ENCODE measurements at places on chromosomes 3 and 15. TPM values are rescaled to one million over a fixed set of nuclear protein-coding genes. Genes with fewer than 3 reads are reported as not detected.
A peak's percentile ranks its signal among the peaks of the same experiment; 100 is the strongest.

GRCh38 chr3:134078169-134078831 lies 48.6 kb upstream of the SLCO2A1 start:
- no peak for DNase-seq

DNA sequence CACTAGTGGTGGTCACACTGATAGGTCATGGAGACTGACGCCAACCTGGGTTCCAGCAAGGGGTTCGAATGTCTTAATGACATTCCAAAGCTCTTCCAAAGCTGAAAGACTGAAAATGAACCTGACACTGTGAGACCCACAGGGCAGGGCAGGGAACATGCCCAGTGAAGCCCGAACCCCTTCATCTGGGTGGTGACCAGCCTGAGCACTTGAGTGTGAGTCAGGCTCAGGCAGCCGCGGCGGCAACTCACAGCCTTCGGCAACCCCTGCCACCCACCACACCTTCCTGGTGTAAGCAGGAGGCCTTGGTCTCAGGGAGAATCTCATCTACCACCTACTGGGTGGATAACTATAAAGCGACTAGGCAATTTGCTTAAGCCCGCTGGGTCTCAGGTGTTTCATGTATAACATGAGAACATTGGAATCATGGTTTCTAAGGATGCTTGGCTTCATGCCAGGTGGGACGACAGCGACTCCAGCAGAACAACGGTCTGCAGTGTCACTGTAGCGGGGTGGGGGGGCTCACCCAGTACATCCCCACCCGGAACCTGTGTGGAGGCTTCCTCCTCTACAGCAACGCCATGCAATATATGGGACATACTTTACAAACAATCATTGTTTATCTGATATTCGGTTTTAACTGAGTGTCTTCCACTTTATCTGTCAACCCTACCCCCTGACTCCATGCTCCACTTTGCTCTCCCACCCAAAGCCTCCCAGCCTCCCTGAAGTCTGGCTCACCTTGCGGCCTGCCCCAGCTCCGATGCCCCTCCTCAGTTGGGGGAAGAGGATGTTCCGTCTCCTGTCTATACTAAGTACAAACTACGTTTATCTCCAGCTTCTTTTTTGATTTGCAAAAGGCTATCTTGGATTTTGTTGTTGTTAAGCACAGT lies 125.0 kb upstream of the MEF2A start:
- H3K36me3 ChIP-seq = no peaks in the 10 kb centered on the region
- peak; percentile 44 for DNase-seq
- H3K27ac ChIP-seq = peak overlapping the region; percentile 38

DNA sequence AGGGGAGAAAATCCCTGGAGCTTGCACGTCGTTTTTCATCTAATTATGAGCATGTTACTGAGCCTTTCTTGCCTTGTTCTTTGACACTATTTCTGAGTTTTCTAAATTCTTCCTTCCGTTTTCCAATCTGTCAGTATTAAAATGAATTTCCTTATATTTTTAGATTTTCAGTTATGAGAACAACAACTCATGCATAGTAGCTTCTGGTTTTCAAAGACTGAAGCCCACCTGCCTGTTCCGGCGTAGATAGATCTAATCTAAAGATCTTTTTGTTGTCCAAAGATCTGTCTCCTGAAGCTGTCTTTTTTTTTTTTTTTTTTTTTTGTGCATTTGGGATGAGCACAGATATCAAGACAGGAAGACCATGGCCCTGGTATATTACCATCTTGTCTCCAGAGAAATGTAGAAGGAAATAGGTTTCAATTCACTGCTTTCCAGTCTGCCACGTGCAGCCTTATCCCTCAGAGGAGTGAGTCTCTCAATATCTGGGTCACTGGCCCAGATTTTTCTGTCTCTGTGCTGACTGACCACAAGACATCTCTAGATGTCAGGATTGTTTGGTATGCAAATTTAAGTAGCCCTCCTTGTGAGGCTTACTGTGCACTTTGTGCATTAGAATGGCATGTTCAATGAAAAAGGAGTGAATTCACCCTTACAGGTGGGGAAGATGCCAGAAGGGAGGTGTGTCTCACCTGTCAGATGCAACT lies 222.3 kb upstream of the TMC3 start:
- no peak for DNase-seq
- H3K36me3 ChIP-seq = no peaks in the 10 kb centered on the region
- no peak overlapping the region for H3K4me3 ChIP-seq
- H3K4me1 ChIP-seq = no peaks in the 10 kb centered on the region

DNA sequence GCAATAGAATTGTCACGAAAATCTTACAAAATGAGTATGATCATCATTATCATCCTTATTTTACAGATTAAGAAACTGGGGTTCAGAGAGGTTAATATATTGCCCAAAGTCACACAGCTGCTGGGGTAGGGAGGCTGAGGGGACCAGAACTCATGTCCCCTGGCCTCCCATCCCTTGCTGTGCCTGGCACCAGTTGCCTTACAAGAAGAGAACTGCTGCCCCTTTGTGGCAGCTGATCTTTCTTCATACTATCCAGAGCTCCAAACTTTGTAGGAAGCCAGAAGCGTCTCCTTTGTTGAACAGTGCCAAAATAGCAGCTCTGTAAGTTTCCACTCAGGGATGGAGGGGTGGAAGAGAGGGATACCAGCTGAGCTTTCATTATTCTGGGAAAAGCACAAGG lies 236.8 kb upstream of the TBC1D5 start:
- no peaks in the 10 kb centered on the region for H3K36me3 ChIP-seq
- H3K27me3 ChIP-seq = no peaks in the 10 kb centered on the region
- no peaks in the 10 kb centered on the region for H3K4me1 ChIP-seq
- DNase-seq = no peak

DNA sequence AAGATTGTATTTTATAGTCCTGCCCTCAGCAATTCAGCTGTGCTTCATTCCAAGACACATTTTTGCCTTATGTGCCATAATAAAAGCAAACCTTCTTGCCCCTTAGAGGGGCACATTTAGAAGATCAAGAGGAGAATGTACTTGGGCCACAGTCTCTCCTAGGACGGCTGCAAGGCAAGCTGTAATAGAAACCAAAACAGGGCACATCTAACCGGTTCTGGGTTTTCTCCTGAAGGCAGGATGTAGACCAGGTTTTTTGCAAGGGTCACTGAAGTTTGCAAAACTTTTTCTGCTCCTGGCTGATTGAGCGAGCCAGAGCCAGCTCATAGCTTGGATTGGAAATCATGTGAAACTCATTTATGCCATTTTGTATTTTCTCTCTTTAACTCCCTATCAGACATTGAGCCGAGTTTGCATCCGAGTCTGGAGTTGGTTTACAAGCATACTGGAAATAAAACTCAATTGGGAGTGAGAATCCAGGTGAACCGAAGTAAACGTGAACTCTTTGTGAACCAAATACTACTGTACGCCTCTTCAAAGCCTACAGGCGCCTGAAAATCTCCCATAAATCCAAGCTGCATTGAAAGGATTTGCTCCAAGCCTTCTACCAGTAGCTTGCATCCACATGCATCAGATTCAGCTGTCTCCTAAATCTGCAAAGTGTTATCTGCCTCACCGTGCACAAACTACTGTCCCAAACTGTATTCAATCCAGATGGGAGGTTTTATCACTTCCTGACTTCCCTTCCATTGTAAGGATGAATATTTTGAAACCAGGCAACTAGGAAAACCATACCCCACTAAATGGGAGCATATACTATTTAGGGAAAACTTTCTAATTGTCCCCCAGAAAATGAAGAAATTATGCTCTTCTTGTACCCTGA lies 60.9 kb upstream of the TSC22D2 start:
- no peak for DNase-seq
- H3K4me1 ChIP-seq = peaks cover 3% of the 10 kb centered on the region
- no peaks in the 10 kb centered on the region for H3K36me3 ChIP-seq
- no peak overlapping the region for H3K4me3 ChIP-seq
- no peaks in the 10 kb centered on the region for H3K27me3 ChIP-seq
- peak overlapping the region; percentile 11 for H3K27ac ChIP-seq

DNA sequence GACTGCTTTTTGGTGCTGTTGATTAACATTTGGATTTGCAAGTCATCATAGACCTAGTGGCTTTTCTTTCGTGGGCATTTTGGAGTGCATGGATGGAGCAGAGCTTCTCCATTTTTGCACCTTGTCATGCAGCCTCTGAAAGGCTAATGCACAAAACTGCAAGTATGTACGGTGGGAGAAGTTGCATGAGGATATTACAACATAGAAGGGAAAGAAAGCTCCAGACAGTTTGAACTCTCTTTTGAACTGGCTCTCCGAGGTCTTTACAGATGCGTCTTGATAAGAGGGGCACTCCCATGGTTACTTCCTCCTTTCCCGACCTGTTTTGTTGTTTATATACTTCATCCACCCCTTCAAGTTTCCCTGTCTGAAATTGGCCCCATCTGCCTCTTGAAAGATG lies 147.1 kb upstream of the GBE1 start:
- DNase-seq = no peak
- no peak overlapping the region for H3K4me3 ChIP-seq
- H3K36me3 ChIP-seq = no peaks in the 10 kb centered on the region
- H3K4me1 ChIP-seq = no peaks in the 10 kb centered on the region

DNA sequence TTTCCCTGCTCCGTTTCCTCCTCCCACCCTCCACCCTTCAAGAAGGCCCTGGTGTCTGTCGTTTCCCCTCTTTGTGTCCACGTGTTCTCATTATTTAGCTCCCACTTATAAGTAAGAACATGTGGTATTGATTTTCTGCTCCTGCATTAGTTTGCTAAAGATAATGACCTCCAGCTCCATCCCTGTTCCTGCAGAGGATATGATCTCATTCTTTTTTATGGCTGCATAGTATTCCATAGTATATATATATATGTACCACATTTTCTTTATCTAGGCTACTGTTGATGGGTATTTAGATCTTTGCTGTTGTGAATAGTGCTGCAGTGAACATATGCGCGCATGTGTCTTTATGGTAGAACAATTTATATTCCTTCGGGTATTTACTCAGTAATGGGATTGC lies 4.8 kb downstream of the ST6GAL1 start:
- H3K4me1 ChIP-seq = peaks cover 8% of the 10 kb centered on the region
- H3K27me3 ChIP-seq = no peaks in the 10 kb centered on the region
- no peak for DNase-seq
- no peak overlapping the region for H3K4me3 ChIP-seq

DNA sequence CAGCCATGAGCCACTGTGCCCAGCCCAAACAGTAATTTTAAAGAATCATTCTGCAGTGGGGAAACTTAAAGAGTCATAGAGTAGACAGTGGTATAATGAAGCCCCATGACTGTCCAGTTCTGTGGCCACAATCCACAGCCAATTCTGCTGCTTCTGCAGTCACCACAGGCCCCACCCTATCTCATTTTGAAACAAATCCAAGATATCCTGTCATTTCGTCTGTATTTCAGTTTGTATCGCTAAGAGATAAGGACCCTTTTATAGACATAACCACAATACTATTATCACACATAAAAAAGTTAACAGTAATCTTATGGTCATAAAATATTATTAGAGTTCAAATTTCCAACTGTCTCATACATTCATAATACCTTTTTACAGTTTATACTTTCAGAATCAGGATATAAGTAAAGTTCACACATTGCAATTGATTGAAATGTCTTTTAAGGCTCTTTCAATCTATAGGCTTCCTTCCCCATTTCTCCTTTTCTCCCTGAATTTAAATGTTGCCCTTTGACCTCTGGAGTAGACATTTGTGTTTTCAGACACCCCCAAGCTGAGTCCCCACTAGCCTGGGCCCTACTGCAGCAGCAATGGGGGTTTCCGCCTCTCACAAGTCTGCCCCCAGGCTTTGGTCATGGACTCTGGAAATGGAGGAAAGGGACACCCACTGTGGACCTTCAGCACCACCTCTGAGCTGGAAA lies 4.2 kb upstream of the NUP210 start:
- H3K4me3 ChIP-seq = no peak overlapping the region
- H3K27me3 ChIP-seq = no peaks in the 10 kb centered on the region
- DNase-seq = no peak
- no peak overlapping the region for H3K27ac ChIP-seq
- H3K36me3 ChIP-seq = no peaks in the 10 kb centered on the region

DNA sequence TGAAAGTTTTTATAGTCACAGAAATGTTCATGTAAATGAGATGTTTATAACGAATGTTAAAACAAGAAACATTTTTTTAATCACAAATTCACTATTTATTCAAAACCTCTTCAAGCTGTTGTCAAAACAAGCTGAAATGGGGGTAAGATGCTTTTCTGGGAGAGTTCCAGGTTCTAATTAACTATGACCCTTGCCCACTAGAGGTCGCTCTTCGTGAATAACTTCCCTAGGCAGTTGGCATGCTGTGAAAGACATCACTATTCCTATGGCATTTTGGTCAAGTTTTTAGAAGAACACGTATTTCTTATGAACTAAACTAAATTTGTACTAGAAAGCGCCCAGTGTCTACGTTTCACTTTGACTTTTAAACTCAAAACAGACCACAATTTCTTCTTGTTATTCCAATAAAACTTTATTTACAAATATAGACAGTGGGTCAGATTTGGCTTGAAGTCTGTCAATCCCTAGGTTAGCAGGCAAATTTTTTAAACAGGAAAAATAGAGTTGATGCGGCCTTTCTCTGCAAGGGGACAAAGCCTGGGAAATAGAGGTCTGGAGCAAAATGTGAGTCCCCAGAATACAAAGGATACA lies 62.8 kb upstream of the CMTM8 start:
- no peaks in the 10 kb centered on the region for H3K4me1 ChIP-seq
- H3K27ac ChIP-seq = no peak overlapping the region

The CHRNA5 gene
- 1.6 TPM for total RNA-seq
